ENCODE measurements at places on chromosomes 11 and 22.
A peak's percentile ranks its signal among the peaks of the same experiment; 100 is the strongest.

DNA sequence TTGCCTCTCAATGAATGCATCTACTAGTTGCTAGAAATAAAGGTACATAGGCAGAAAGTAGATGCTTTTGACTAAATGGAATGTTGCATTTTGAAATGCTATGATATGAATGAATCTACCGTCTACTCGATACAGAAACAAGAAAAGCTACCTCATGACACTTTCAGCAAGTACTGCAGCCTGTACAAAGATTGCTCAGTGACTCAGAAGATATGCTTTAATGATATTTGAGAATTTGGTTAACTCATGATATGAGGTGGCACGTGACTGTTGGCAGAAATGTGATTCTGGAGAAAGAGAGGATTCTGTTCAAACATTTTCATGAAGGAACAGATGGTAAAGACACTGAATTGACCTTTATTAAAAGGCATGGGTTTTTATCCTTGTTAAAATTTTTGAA lies 76.0 kb downstream of the HSD17B12 start:
- DNase-seq: no peak

DNA sequence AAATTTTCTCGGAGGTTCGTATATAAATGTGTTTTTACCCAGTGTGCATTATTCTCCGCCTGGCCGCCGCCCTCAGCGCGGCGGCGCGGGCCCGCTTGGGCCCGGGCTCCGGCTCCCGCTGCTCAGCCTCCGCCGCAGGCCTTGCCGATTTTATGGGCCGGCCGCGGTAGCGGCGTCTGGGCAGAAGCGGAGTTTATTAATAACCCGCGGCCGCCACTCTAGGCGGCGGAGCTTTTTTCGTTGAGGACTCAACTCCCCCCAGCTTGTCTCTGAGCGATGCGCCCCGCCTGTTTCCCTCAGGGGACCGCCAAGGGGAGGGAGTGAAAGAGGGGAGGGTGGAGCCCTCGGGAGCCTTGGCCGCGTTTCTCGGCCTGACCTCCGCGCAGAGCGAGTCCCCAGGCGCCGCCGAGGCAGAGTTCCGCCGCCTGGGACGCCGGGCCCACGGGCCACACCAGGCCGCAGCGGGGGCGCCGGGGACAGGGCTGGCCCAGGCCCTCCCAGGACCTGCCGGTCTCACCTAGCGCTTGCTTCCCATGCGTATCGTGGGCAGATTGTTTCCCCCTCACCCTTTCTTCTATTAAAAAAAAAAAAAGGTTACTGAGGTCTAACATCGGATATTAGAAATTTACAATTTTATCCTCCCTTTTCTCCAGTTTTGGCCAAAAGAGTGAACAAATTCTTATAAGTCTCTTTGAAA lies 399 bp downstream of the ZNF143 start:
- DNase-seq: peak; percentile 61

DNA sequence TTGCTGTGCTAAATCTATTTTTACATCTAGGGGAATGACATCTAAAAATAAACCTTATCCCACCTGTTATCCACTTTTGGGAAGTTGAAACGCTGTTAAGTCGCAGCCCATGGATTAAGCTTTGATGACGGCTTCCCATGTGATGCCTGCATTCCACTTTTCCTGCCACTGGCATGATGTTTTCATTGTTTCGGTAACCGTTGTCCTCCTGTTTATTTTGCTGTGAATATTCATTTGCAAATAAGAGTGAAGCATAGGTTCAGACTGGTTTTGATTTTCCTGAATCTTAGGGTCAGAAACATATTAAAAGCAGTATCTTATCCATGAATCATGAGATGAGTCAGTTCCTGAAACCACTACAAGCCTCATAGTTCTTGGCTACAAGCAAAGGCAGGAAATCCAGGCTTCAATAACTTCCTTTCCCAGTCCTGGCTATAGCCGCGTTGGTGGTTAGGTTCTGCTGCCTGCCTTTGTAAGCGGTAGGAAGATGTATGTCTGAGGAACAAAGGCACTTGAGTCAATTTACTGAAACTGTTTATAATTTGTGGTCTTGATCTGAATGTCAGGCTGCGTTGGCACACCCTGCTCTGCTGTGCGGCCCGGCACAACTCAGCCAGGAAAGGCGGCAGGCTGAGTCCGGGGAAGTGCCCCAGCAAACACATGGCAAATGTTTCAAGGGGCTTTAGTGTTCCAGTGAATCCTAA lies 19.4 kb downstream of the TEAD1 start:
- peak; percentile 28 for DNase-seq

GRCh38 chr11:64305691-64306562 lies 603 bp downstream of the ESRRA start:
- DNase-seq: no peak

- no peak for DNase-seq
Observed at GRCh38 chr22:24181088-24181995, at the start of gene SUSD2. SUSD2 (plus strand) TSS chr22:24181487; CDS start chr22:24181520, 33 bp downstream.

- DNase-seq: no peak
Observed at GRCh38 chr11:117715801-117716200, 81.2 kb downstream of the DSCAML1 start.

- DNase-seq: no peak
Observed at GRCh38 chr11:13023423-13023822, 14.3 kb downstream of the RASSF10 start.

- DNase-seq: no peak
Observed at GRCh38 chr22:20035375-20036083, 14.6 kb downstream of the TANGO2 start.

- DNase-seq: no peak
Observed at GRCh38 chr22:35705141-35705540, 12.5 kb upstream of the APOL5 start.

- no peak for DNase-seq
Observed at GRCh38 chr22:38730411-38730871, 24.7 kb downstream of the GTPBP1 start.

Data from thoracic aorta (tissue), 2 donors.